ENCODE measurements at places on chromosomes 12 and 14. TPM values are rescaled to one million over a fixed set of nuclear protein-coding genes. Genes with fewer than 3 reads are reported as not detected.
A peak's percentile ranks its signal among the peaks of the same experiment; 100 is the strongest.

GRCh38 chr14:99795046-99795445 is 1.8 kb downstream of the EML1 start:
- H3K27ac ChIP-seq: no peak overlapping the region
- H3K36me3 ChIP-seq: peaks cover 6% of the 10 kb centered on the region
- no peak for DNase-seq
- H3K27me3 ChIP-seq: no peaks in the 10 kb centered on the region
- peaks cover 31% of the 10 kb centered on the region for H3K4me1 ChIP-seq

- no peak overlapping the region for H3K27ac ChIP-seq
- H3K4me1 ChIP-seq: no peaks in the 10 kb centered on the region
- no peaks in the 10 kb centered on the region for H3K36me3 ChIP-seq
Observed at GRCh38 chr14:57352396-57353170, 37.8 kb upstream of the NAA30 start.

DNA sequence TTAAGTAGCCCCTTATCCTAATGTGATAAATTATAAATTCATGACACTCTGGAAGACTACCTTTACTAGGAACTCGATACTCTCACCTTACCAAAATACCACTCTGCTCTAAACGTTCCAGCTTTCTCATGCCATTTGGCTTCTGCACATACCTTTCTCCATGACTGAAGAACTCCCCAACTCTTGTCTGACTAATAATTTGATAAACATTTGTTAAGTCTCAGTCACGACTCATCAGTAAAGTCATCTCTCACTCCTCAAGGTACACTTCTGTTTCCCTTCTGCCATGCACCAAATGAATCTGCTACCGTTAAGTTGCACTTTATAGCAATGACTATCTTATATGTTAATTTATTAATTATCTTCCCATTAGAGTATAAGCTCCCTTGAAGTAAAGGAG is 498.3 kb upstream of the NOVA1 start:
- no peaks in the 10 kb centered on the region for H3K27me3 ChIP-seq
- no peak overlapping the region for H3K4me3 ChIP-seq
- no peak overlapping the region for H3K27ac ChIP-seq
- no peaks in the 10 kb centered on the region for H3K4me1 ChIP-seq
- no peak for DNase-seq

DNA sequence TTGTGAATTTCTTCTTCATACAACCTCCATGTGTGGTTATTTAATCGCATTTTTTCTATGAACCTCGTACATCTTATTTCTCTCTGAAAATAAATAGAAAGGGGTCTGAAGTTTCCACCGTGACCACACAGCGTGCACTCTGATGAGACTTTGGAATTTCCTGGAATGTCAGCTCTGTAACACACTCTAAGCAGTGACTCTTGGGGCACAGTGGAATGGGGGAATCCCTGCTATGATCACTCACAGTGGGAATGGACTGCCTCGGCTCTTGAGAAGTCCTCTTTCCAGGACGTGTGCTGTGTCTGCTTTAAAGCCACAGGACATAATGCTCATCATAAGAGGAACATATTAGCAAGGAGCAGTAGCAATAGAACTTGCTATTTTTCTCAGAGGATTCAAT is 416.2 kb downstream of the EGLN3 start:
- H3K4me1 ChIP-seq: peaks cover 36% of the 10 kb centered on the region
- H3K27ac ChIP-seq: no peak overlapping the region
- H3K36me3 ChIP-seq: no peaks in the 10 kb centered on the region
- H3K4me3 ChIP-seq: no peak overlapping the region
- DNase-seq: no peak
- H3K27me3 ChIP-seq: no peaks in the 10 kb centered on the region

DNA sequence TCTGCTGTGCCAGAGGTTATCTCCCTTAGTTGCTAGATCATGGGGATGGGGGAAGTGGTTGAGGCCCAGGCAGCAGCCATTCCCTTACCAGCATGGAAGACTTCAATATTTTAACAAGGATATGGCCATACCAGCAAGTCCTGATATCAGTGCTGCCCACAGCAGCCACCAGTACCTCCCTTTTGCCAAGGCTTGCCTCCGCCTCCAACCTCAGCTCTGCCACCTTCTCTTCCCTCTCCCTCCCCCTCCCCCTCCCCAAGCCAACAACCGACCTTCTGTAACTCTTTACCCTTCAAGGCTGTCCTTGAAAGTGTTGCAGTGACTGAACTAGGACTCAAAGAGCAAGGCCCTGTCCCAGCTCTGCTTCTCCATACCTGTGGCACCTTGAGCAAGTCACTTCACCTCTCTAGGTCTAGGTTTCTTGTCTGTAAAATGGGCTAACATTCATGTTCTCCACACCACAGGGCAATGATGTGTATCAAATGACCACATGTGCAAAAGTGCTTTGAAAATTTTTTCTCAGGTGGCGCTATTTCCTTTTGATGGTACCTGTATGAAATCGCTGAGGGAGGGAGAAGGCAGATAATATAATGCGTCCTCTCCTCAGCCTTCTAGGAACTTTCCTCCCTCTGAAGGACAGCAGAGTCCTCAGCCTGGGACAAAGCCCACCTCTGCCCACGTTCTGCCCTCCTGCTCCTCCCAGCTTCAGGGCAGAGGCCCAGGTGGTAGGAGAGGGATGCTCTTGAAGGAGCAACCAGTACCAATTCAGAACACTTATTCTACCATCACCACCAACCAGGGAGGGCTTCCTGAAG is 14.7 kb downstream of the PLEKHG6 start:
- DNase-seq: no peak
- no peak overlapping the region for H3K27ac ChIP-seq
- no peaks in the 10 kb centered on the region for H3K27me3 ChIP-seq
- H3K4me3 ChIP-seq: peak overlapping the region; percentile 36

DNA sequence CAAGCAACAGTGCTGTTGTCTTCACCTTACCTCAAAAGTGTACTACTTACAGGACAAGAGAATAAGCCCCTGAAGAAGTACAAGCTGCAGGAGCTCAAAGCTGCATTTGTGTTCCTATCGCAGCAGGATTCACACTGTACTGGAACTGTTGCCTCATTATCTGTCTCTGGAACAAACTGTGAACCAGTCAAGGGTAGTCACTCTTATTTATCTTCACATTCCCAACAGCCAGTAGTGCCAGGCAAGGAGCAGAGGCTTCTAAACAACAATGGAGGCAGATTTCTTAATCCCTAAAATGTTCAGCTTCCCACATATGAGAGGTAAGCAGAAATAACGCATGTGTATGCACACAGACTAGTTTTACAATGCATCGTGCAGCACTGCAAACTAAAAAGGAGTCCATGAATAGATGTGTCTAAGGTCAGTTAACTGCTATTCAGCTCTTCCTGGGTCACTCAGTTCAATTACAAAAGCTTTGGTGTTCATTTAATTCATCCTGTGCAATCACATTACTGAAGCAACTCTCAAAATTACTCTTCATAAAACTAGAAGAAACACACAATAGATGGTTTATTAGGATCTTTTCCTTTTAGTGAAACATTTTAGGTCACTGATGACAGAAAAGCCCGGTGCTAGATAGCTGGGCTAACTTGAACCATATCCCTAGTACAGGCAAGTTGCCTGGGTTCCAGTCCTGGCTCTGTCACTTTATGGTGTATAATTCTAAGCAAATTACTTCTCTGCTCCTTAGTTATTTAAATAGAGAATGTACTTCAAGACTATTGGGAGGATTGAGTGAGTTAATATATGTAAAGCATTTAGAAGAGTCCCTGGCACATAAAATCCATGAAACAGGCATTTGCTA is 2.7 kb downstream of the APPL2 start:
- H3K27ac ChIP-seq: peak overlapping the region; percentile 1
- H3K36me3 ChIP-seq: no peaks in the 10 kb centered on the region
- no peaks in the 10 kb centered on the region for H3K27me3 ChIP-seq
- DNase-seq: no peak
- H3K4me3 ChIP-seq: peak overlapping the region; percentile 95
- H3K4me1 ChIP-seq: peaks cover 72% of the 10 kb centered on the region

- H3K36me3 ChIP-seq: peaks cover 5% of the 10 kb centered on the region
- no peaks in the 10 kb centered on the region for H3K27me3 ChIP-seq
- H3K4me3 ChIP-seq: peak overlapping the region; percentile 97
- DNase-seq: peak; percentile 79
- H3K27ac ChIP-seq: peak overlapping the region; percentile 48
Observed at GRCh38 chr14:69153152-69153872, 393 bp upstream of the DCAF5 start.

The DHRS2 gene
- total RNA-seq: not detected

The VRK1 gene
- total RNA-seq: 59.8 TPM

The OTOGL gene
- total RNA-seq: 0.12 TPM

The PSMA6 gene
- 229 TPM for total RNA-seq

The RHNO1 gene
- 60.5 TPM for total RNA-seq

The LRP10 gene
- 14.3 TPM for total RNA-seq

Data from neural crest cell (in vitro differentiated cells).